ENCODE measurements at places on chromosomes 2 and 18. TPM values are rescaled to one million over a fixed set of nuclear protein-coding genes. Genes with fewer than 3 reads are reported as not detected.

Gene SLC14A1
- 2.0 TPM for total RNA-seq

Gene UGT1A3
- total RNA-seq, result not detected

Gene WIPF1
- total RNA-seq, result 293 TPM

Gene FAP
- total RNA-seq, result not detected

- H3K4me1 ChIP-seq, result no peaks in the 10 kb centered on the region
- H3K27ac ChIP-seq, result no peak overlapping the region
- DNase-seq, result no peak
- H3K4me3 ChIP-seq, result no peak overlapping the region
Measured at GRCh38 chr18:22702806-22703205, 230.3 kb upstream of the RBBP8 start.

DNA sequence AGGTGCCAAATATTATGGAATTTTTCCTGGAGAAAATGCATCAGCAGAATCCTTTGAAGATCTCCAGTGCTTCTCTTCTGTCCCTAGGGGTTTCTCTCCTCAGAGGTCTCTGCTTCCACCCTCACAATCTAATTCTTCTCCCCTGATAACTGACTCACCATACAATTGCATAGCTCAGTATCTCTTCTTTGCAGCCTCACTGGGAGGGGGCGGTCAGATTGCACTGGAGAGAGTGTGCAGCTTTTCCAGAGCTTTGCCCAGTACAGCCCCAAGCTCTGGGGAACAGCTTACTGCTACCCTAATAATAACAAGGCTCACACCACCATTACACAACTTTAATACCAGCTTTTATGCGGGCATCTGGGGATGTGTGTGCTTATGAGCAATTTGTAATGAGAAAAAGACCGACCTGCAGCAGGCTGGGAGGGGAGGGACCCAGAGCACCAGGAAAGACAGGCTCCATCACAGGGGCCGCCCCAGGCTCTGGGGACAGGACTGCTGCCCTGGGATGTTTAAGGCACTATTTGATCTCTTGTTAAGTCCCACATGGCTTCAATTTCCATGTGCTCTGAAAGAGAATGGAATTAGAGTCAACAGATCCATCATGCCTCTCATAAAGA lies 276.6 kb upstream of the SIX2 start:
- H3K27me3 ChIP-seq, result peaks cover 6% of the 10 kb centered on the region
- DNase-seq, result no peak
- H3K36me3 ChIP-seq, result no peaks in the 10 kb centered on the region
- H3K27ac ChIP-seq, result no peak overlapping the region
- H3K4me1 ChIP-seq, result no peaks in the 10 kb centered on the region

Gene TPO
- not detected for total RNA-seq

Gene FAM228B
- total RNA-seq, result 26.2 TPM

DNA sequence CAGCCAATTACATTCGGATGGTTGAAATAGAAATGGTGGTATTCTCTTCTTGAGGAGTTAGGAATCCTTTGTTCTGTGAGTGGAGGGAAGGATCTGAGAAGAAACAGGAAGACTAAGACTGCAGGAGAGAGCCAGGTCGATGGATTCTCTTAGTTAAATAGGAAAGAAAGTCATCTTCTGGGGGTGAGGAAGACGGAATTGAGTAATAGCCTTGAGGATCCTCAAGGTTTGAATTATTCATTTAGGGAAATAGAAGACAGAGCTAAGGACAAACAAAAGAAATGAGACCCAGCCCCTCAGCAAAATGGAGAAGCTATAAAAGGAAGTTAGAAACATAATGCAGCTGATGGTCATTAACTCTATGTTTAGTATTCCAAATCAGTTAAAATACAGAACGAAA lies 1.8 kb downstream of the LAPTM4A start:
- peaks cover 2% of the 10 kb centered on the region for H3K27me3 ChIP-seq
- no peak for DNase-seq
- no peak overlapping the region for H3K4me3 ChIP-seq
- no peak overlapping the region for H3K27ac ChIP-seq

DNA sequence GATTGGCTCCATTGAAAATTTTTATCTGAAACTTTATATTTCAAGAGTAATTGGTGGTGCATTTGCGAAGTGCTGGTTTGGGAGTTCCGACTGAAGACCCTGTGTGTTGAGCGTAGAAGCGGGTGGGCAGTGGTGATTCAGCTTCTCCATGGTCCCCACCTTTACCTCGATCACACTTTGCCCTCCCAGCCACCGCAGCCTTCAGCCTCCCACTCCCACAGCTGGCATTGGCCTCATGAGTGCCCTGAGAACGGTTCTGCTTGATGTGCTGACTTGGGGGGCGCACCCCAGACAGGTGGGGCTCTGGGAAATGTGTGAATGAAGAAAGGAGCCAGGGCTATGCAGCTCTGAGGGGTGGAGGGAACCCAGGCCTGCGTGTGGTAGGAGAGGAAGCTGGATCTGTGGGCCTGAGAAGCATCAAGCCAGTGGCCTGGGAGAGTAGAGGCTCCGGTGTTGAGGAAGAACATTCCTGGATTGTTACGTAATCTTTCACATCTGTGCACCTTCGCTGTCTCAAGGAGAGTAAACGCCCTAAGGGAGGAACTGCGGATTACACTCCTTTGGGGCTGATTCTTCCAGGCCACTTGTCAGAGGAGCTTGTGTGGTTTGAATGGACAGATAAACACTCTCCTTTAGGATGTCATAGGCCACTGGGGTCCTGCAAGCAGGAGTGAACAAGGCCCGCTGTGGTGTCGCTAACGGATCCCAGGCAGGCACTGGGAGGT lies 83.8 kb downstream of the NPAS2 start:
- no peaks in the 10 kb centered on the region for H3K36me3 ChIP-seq
- no peak for DNase-seq
- H3K27ac ChIP-seq, result no peak overlapping the region
- H3K4me1 ChIP-seq, result no peaks in the 10 kb centered on the region

Gene DNER
- total RNA-seq, result not detected

DNA sequence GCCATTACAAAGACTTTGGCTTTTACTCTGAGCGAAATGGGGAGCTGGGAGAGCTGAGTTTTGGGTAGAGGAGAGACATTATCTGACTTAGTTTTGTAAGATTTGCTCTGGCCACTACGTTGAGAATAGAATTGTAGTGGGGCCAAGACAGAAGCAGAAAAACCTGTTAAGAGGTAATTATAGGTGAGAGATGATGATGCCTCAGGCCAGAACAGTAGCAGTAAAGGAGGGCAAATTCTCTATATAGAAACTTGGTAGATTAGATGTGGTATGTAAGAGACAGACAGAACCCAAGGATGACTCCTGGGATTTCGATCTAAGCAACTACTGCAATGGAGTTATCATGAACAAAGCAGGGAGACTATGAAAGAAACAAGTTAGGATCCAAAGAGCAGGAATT lies 17.4 kb upstream of the CREB1 start:
- H3K4me3 ChIP-seq, result no peak overlapping the region
- H3K27ac ChIP-seq, result no peak overlapping the region
- no peaks in the 10 kb centered on the region for H3K4me1 ChIP-seq
- peaks cover 17% of the 10 kb centered on the region for H3K36me3 ChIP-seq
- no peaks in the 10 kb centered on the region for H3K27me3 ChIP-seq

DNA sequence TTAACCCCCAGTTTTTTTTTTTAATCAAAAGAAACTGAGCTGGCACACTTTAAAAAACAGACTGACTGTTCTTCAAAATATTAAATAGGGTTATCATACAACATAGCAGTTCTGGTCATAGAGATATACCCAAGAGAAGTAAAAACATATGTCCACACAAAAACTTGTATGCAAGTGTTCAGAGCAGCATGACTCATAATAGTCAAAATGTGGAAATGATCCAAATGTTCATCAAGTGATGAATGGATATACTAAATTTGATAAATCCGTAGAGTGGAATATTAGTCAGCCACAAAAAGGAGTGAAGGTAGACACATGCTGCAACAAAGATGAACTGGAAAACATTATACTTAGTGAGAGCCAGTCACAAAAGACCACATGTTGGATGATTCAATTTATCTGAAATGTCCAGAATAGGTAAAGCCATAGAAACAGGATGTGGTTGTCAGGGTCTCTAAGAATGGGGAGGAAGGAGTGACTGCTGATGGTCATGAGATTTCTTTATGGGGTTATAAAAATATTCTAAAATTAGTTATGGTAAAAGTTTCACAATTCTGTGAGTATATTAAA lies 5.1 kb downstream of the SMIM21 start:
- H3K27me3 ChIP-seq, result peaks cover 2% of the 10 kb centered on the region
- H3K36me3 ChIP-seq, result no peaks in the 10 kb centered on the region
- H3K4me1 ChIP-seq, result no peaks in the 10 kb centered on the region
- no peak for DNase-seq
- H3K27ac ChIP-seq, result no peak overlapping the region
- no peak overlapping the region for H3K4me3 ChIP-seq

GRCh38 chr2:209872675-209873074 lies 101.0 kb downstream of the UNC80 start:
- H3K27ac ChIP-seq, result no peak overlapping the region
- no peaks in the 10 kb centered on the region for H3K4me1 ChIP-seq
- no peak for DNase-seq
- H3K27me3 ChIP-seq, result no peaks in the 10 kb centered on the region
- H3K4me3 ChIP-seq, result no peak overlapping the region

GRCh38 chr2:27828305-27828704 lies 56.8 kb downstream of the MRPL33 start:
- no peak for DNase-seq
- no peak overlapping the region for H3K27ac ChIP-seq

Gene POMC
- total RNA-seq, result 3.2 TPM

Gene MAP3K19
- total RNA-seq, result not detected

GRCh38 chr18:48956356-48956755 lies 5.6 kb upstream of the SMAD7 start:
- peaks cover 1% of the 10 kb centered on the region for H3K36me3 ChIP-seq
- no peak for DNase-seq
- H3K27me3 ChIP-seq, result peaks cover 3% of the 10 kb centered on the region
- no peak overlapping the region for H3K4me3 ChIP-seq

Gene STARD6
- not detected for total RNA-seq
